GM04503 (cell line): ENCODE measurements at places on chromosomes 16 and 17.

- DNase-seq = no peak
Measured at GRCh38 chr17:41737680-41738023, 3.2 kb upstream of the HAP1 start.

GRCh38 chr17:8788998-8789397 lies 10.2 kb downstream of the MFSD6L start:
- no peak for DNase-seq

- DNase-seq = no peak
Measured at GRCh38 chr16:70784692-70785555, 16.0 kb downstream of the VAC14 start.

DNA sequence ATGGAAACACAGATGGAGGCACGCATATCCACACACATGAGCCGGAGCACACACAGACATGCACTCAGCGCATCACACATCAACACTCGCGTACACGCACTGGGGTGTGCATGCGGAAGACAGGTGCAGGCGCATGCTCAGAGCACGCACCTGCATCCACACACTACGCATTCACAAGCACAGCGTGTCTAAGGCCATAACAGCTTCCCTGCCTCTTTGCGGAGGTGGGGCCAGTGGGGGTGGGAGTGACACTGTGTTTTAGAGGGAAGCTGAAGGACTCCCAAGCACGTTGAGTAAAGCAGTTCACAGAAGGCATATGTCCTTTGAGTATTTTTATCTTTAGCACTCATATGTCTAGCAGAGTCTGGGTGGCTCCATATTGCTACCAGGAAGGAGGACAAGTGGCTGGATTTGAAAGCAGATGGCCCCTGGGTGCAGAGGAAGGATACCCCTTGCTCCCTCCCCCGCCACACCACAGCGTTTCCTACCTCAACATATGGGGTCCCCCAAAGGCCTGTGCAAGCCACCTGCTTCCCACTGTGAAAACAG lies 68.6 kb upstream of the TOB1 start:
- no peak for DNase-seq

- no peak for DNase-seq
Measured at GRCh38 chr16:72884573-72884972, 163.4 kb downstream of the ZFHX3 start.

DNA sequence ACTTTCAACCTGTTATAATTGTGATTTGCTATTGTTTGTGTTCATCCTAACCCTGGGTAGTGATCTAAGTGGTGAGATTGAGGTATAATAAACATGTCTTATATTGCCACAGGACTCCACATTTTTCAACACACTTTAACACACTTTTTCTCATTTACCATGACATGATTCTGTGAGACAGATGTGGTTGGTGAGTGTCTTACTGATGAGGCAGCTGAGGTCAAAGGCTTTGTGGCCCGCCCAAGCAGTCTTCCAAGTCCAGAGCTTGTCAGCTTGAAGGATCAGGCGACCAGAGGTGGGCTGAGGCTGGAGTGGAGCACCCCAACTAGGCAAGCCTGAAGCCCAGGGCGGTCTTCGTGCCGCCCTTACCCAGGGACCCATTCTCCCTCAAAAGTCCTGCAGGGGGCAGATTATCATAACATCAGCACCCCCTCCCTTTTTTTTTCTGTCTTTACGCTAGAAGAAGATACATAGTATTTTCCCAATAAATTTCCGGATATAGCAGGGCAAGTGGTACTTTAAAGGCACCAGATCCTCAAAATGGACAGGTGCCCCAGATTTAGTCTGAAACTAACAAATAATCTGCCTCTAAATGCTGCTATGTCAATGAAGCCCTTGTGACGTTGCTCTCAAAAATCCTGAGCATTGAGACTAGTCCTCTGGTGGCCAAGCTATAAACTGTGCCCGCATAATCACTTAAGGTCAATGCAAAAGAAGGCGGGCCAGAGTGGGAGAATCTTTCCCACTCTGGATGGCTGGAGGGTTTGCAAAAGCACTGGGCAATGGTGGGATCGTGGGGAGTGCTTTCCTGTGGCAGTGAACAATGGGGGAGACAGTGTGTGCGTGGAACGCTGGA lies 21.1 kb downstream of the KCTD19 start:
- no peak for DNase-seq

DNA sequence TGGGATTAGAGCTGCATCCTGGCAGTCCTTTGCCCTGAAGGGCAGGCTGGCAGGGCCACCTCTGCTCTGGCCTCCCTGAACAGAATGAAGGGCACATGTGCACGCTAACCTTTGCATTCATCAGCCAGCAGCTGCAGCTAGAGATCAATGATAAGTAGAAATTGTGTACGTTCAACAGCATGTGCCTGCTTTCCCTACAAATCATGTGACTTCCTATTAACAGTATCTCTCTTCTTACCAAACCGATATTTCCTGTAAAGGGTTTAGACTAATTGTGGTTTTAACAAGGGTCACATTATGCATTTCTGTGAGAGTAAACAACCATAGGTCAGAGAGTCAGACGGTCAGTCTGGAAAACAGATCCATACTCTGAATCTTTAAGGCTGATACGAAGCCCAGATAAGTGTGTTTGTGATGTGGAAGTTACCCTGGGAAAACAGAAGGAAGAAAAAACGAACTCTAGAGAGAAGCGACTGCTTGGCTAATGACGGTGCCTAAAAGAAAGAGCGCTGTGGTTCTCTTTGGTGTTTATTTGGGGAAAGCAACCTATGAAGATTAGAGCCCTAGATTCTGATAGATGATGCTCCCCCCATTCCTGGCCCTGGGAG lies 219.4 kb downstream of the MAF start:
- DNase-seq = no peak

- no peak for DNase-seq
Measured at GRCh38 chr17:65556014-65556909, 5.2 kb downstream of the AXIN2 start.

- DNase-seq = no peak
Measured at GRCh38 chr17:42579794-42580551, 2.4 kb upstream of the PSMC3IP start.

GRCh38 chr17:3884188-3884587 lies 8.7 kb downstream of the CAMKK1 start:
- DNase-seq = no peak

- DNase-seq = no peak
Measured at GRCh38 chr16:10355589-10355988, 30.3 kb upstream of the ATF7IP2 start.

DNA sequence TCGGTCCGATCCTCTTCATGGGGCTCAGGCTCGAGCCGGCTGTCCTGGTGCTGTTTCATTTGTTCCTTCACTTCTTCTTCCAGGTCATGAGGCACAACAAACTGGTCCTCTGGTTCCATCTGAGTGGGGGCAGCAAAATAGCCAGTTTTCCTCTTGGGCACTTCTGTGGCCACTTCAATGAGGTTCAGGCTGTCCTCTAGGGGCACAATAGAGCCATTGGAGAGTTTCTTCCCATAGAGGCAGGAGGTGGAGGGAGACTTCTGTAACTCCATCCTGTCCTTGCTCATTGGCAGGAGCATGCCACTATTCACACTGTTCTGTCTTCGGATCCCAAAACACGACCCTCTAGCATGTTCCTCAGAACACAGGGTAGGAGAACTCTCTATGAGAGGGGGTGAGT lies 22.9 kb downstream of the MARVELD3 start:
- DNase-seq = no peak

DNA sequence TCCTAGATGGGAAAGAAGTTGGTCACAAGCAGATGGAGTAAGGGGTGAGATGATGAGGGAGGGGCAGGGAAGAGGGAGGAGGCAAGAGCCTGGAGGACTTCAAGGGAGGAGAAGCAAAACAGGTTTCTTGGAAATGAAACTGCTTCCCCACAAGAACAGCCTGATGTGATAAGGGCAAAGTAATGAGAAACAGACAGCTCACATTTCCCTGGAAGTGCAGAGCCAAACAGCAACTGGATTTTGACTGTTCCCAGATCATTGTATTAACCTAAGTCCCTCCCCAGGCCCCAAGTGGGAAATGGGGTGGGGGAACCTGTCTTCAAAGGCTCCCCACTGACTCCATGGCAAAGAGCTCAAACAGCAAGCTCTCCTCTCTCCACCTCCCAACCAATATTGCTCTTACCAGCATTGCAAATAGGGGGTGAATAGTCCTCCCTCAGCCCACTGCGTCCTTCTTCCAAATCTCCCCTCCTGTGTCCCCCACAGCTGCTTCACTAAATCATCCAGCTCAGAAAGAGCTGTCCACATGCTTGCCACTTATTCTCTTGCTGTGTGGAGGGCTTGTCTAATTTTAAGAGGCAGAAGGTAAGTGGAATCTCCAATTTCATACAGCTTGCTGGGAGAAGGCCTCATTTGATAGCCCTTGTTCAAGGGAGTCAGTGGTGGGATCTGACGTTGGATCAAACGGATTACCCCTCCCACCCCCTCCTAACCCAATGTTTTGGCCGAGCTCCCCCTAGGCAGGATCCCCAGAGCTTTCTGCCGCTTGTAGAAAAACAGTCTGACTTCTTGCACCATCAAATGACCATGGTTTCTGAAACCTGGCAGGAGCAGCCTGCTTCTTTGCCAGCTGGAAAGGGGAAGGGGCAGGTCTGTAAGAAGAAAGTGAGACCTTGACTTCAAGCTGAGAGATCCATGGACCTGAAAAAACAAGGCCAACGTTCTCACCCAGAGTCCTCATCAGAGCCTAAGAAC lies 56.3 kb upstream of the SMIM36 start:
- no peak for DNase-seq

GRCh38 chr17:76968707-76969597 lies 100.7 kb downstream of the MGAT5B start:
- no peak for DNase-seq

DNA sequence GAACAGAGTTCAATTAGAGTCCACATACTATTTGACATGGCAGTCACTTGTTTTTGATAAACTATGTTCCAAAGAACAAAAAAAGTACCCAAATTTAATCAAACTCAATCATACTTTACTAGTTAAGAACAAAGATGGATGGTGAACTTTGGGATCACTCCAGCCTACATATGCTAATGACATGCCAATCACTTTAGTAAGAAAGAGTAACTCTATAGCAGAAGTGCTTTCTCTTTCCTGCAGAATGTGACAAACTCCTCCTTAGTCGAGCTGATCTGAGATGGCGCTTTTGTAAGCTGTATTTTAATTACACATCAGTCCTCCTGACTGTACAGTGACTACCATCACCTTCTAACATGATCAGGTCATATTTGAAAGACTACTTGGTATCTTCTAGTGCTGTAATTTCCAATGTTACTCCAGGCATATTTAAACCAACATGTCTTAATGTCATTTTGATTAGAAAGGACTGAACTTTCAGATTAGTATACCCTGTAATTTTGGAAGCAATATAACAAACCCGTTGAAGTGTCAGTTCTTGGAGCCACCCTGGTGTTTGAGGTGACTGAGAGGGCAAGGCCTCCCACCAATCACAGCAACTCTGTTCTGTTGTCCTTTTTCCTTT lies 4.1 kb downstream of the NETO2 start:
- no peak for DNase-seq

GRCh38 chr17:37429453-37429852 lies 22.8 kb downstream of the TADA2A start:
- DNase-seq = no peak

- DNase-seq = no peak
Measured at GRCh38 chr16:585351-585750, 4.5 kb upstream of the RAB40C start.

- no peak for DNase-seq
Measured at GRCh38 chr16:73280388-73280787, 232.5 kb upstream of the ZFHX3 start.

DNA sequence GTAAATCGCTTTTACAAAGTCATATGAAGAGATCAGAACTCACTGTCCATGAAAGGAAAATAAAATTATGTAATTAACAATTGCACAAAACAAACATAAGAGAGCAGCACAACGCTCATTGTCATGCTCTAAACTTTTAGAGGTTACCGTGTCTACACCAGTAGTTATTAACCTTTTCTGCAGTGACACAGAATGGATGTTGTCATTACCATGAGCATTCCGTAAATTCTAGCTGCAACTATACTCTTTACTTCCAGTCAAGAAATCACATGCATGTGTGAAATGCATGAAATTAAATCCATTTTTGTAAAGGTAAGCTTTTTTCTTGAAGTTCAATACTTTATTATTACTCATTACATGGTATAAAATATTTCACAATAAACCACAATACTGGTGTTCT lies 38.2 kb downstream of the USP32 start:
- no peak for DNase-seq

- no peak for DNase-seq
Measured at GRCh38 chr16:53131050-53131362, 76.2 kb downstream of the CHD9 start.

GRCh38 chr17:44222112-44222869 lies 2.8 kb upstream of the UBTF start:
- no peak for DNase-seq

- no peak for DNase-seq
Measured at GRCh38 chr16:71406724-71407123, 35.1 kb downstream of the TLE7 start.

GRCh38 chr16:24308200-24308599 lies 52.1 kb downstream of the CACNG3 start:
- DNase-seq = no peak

- DNase-seq = no peak
Measured at GRCh38 chr16:60206516-60206915, 1472.4 kb upstream of the GOT2 start.

- no peak for DNase-seq
Measured at GRCh38 chr16:85829751-85830445, 30.4 kb downstream of the COX4I1 start.

GRCh38 chr17:64061178-64061898 lies 40.9 kb upstream of the ICAM2 start:
- no peak for DNase-seq

- peak; percentile 50 for DNase-seq
Measured at GRCh38 chr16:8567355-8568230, 22.7 kb downstream of the TMEM114 start.

DNA sequence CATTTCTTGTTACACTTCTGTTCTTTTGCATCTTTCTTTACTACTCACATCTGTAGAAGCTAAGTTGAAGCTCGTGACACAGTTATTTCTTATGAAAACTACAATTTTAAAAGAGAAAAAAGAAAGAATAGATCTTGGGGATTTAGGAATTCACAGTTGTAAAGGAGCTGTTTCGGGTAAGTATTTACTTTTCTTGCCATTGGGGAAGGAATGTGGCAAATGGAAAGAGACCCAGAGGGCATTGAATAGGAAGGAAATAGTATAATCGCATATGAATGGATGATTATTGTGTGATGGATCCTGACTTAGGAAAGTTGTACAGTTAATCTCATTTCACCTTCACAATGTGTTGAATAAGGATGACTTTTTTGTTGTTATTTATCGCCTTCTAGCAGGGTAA lies 914.1 kb upstream of the CDH8 start:
- no peak for DNase-seq

- no peak for DNase-seq
Measured at GRCh38 chr16:24085666-24086065, 170.5 kb upstream of the CACNG3 start.

GRCh38 chr16:55039511-55039910 lies 108.8 kb downstream of the IRX5 start:
- DNase-seq = no peak

GRCh38 chr17:1223662-1224061 lies 43.9 kb upstream of the ABR start:
- DNase-seq = no peak

DNA sequence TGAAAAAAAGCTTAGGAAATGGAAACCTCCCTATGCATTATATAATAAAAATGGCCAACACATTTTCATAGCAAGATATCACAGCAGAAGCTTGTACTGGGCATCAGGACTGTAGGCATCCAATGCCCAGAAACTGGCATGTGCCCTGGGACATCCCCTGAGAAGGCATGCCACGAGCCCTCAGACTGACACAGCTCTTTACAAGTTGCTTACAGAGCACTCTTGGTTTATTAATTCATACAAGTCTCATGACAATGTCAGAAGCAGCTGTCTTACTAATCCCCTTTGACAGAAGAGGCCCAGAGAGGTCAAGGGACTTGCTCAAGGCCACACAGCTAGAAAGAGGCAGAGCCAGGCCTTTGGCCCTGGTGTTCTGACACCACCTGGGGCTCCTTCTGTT lies 5.6 kb upstream of the CCL2 start:
- DNase-seq = no peak
